A549 treated with DMSO at 1 μM for 4 hours (cell line): ENCODE measurements at places on chromosomes 16 and 17. TPM values are rescaled to one million over a fixed set of nuclear protein-coding genes. Genes with fewer than 3 reads are reported as not detected.

KRTAP9-4 gene
- not detected in 5 replicates for total RNA-seq

IKZF3 gene
- not detected in 5 replicates for total RNA-seq

KRTAP1-1 gene
- not detected in 5 replicates for total RNA-seq

NF1 gene
- 19.1 to 25.4 TPM (median 24.5 TPM) in 5 replicates for total RNA-seq

SLC5A10 gene
- total RNA-seq = 0.12 to 0.25 TPM (median 0.18 TPM) in 5 replicates

RPUSD1 gene
- total RNA-seq = 34.1 to 56.4 TPM (median 47.4 TPM) in 5 replicates

TNP2 gene
- not detected in 5 replicates for total RNA-seq
